ENCODE measurements at places on chromosomes 7 and 10.

DNA sequence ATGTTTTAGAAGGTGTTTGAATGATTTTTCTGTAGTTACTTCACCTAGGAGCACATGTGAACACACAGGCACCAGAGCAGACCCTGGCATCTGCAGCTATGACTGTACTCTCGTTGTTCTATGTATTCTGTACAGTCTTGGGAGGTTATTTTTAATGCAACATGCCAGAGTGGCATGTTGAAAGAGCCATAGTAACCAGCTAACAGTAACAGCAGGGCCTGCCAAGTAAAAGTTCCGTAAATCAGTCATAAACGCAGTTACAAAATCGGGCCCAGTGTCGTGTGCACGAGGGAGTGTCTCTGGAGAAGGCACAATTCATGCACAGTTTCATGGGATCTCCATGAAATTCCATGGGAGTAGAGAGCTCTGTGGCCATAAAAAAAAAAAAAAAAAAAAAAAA, 108.3 kb upstream of the CDK6 start:
- no peak for DNase-seq

DNA sequence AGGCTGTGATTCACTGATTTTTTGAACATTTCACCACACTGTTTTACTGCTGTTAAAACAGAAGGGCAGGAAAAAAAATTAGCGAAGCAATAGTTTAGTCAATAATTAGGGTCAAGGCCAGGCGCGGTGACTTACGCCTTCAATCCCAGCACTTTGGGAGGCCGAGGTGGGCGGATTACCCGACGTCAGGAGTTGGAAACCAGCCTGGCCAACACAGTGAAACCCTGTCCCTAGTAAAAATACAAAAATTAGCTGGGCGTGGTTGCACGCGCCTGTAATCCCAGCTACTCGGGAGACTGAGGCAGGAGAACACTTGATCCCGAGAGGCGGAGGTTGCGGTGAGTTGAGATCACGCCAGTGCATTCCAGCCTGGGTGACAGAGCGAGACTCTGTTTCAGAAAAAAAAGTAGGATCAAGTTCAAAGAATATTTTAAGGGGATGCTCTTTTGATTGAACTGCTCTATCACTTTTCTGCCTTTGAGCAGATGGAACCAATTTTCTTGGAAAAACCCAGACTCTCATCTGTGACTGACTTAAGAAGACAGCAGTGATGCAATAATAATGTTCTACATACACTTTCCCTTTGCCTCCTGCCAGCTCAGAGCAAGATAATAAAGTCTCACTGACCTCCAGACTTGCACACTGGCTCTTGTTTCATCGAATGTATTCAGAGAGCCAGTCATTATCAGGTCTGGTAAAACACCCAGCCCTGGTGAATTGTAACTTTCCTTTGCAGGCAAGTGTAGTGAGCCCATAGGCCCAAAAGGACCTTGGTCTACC, 1.6 kb upstream of the PPA1 start:
- DNase-seq: peak; percentile 32

DNA sequence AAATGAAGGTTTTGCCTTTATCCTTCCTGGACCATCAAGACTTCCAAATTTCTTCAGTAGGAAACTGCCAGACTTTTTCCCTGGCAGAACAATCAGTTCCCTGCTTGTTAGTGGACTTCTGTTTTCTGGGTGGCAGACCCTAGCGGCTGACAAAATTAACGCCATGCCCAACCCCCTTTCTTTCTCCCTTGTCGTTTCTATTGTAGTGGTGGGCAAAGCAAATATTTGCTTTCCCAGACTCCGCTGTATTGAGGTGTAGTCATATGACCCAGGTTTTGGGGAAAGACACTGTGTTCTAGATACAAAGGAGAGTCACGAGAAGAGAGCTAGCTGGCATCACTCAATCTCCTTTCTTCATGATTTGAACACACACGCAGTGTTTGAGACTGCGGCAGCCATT, 7.7 kb downstream of the PON2 start:
- DNase-seq: no peak

DNA sequence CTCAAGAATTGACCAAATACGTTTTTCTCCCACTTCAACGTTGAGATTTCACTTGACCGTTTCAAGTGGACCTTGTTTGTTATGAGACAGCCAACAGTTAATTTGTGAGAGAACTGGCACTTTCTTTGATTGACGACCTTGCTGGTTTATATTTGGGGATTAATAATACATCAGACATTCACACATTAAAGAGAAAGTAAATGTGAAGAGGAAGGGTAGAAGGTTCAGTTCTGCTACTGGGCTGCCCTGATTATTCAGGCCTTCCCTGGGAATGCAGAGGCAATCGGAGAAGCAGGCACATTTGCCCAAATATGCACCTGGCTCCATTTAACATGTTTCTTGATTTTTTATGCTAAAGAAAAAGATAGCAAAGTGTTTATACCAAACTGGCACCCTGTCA, 114.1 kb downstream of the POU6F2 start:
- DNase-seq: no peak

- DNase-seq: no peak
Observed at GRCh38 chr7:1229202-1229947, 3.3 kb upstream of the UNCX start.

DNA sequence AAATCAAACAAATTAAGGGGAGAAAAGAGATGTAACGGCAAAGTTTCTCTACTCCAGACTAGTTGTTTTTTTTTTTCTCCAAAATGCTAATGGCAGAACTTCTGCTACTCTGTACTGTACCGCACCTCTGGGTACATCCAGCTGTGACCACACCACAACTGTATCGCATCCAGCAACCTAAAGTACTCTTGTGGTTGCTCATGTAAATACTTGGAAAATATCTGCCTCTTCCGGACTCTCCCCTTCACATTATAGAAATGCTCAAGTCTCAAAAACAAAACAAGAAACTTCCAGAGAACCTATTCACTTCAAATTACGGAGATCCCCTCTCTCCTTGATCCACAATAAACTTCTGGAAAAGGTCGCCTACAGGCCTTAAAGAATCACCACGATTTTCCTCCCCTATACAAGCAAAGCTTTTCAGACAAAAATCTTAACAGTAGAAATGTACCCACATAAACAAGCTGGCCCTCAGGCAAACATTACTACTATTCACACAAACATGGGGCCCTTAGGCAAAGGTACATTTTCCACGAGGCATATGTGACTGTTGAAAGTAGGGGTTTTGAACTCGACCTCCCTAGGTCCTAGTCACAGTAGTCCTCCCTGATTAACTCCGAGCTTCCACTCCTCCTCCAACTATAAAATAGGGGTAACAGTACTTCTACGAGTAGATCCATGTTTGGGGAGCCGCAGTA, 222.9 kb upstream of the MKLN1 start:
- DNase-seq: no peak

GRCh38 chr10:106836933-106837663, 327.4 kb downstream of the SORCS1 start:
- peak; percentile 78 for DNase-seq

DNA sequence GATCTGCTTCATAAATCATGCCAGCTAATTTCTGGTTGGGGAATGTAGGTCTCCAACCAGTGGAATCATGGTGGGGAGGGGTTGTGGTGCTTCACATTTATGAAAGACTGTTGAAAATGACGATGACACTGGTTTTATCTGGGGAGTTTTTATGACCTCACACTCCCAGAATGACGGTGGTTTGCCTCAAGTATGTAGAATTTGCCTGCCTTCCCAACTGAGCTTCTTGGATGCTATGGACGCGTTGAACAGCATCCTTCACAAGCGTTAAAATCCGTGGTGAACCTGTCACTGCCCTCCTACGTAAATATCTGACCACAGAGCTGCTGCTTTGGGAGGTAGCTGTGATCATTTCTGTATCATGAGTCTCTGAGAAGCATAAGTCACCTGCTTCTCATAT, 3.3 kb downstream of the INSYN2A start:
- no peak for DNase-seq

GRCh38 chr7:102390697-102391484, 5.3 kb upstream of the PRKRIP1 start:
- DNase-seq: peak; percentile 77

DNA sequence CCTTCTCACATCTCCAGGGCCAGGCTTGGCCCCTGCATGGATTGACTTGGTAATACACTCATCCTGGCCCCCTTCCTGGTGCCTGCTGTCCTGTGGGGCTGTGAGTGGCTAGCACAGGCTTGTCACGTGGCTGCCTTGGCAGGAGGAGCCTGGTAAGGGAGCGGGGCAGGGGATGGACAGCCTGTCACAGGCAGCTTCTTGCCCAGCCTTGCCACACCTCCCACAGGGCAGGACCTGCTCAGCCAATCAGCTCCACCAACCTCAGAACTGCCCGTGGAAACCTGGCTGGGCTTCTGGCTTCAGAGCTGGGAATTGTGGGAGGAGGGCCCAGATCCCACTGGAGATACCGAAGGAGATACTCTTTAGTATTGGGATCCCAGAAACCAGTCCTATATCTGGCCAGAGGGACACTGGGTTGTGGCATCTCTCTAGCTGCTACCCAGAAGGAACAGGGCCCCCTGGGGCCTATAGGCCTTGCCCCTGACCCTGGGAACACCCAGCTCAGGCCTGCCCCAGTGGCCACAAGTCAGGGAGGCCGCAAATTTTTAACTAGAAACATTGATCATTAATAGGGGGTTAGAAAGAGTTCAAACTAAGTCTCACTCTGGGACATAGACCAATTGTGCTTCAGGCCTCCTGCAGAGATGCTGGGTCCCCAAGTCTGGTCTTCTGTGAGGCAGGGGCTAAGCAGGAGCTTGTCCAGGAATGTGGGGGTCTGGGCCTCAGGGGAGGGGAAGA, at the start of gene HOGA1:
HOGA1 (plus strand) TSS at position 330 of the 738 bp plus-strand sequence; CDS start at position 645, 315 bp downstream.
- DNase-seq: no peak

- DNase-seq: no peak
Observed at GRCh38 chr7:43844257-43844656, 25.1 kb downstream of the MRPS24 start.

DNA sequence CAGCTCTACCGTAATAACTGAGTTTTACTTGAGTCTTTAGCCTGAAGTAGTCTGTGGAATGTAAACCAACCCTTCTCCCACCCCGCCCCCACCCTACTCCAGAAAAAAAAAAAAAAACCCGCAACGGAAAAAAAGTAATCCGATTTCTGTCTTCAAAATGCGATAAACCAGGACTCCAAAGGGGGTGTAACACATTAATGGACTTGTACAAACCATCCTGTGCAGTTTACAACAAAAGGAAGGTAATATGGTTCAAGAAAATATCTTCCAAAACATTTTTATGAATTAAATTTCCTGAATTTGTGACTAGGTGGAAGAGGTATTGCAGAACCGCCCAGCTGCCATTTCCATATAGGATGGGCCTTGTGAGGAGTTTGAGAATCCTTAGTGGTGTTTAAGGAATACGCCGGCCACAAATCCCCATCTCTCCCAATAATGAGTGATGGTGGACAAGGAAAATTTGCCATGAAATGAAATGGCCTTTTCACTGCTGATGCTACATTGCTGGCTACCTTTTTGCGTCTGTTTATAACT, 10.6 kb downstream of the SKIDA1 start:
- no peak for DNase-seq

- DNase-seq: no peak
Observed at GRCh38 chr7:16465469-16466361, at the start of gene SOSTDC1. Gene SOSTDC1, minus strand, starts transcription at chr7:16465738. Its CDS starts 70 bp downstream, at chr7:16465668.

DNA sequence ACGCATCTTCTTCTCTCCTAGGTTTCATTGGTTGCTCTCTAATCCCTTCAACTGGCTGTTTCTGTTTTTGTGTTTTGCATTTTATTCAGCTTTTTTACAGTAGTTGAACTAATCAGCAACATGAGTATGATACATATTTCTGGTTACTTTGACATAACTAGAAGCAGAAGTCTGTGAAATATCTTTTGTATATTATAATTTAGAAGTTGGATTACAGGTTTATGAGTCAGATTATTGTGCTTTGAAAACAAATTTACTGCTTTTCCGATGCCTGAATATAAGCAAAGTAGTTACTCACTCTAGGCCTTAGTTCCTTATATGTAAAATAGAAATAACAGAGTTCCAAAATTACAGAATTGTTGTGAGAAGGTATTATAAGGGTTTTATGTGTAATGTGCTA, 96.2 kb upstream of the MEOX2 start:
- DNase-seq: no peak

GRCh38 chr7:7254319-7254718, 72.0 kb downstream of the C1GALT1 start:
- DNase-seq: no peak

DNA sequence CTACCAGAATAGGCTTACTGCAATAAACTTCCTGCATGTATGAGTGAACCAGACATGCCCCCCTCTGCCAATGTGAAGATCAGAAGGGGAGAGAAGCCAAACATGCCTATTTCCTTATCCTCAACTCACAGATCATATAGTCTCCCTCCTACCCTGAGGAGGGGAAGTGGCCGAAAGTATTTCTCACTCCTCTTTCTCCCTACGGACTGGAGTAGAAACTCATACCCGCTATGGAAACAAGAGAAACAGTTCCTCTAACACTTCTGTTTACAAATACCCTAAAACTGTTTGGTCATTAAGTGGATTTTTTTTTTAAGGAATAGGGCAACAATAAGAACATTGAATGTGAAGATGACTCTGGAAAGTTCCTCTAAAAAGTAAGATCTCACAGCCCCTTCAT, 31.4 kb downstream of the CCNJ start:
- DNase-seq: no peak

- no peak for DNase-seq
Observed at GRCh38 chr10:75352650-75353049, 48.9 kb downstream of the ZNF503 start.

DNA sequence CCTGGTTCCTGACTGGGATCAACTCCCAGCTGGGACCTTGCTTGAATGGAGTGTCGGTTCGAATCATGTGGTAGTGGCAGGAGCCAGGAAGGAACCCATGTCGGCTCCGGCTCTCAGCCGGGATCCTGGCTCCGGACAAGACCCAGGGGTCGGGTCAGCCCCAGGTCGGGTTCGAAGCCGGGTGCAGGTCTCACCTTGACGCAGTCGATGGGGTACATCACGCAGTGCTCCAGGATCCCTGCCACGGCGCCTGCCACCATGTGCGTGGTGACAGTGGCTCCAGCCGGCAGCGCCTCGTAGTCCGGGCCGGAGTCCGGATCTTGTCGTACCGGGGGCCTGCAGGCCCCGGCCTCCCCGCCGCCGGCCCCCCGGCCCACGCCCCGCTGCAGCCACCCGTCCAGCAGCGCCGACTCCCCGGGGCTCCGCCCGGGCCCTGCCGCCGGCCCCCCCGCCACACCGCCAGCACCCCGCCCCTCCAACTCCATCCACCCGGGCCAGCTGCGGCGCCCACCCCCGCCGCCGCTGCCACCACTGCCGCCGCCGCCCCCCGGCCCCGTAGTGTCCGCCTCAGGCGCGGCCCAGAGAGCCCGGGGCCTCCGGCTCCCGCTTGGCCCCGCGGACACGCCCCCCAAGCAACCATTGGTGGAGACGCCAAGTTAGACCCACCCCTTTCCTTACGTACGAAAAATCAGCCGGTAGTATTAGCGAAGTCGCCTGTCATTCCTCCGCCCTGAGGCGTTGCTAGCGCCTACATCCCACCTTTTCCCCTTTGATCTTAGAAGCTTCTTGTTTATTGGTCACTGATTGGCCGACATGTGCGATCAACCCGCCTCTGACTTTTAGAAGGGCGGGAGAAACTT, at the start of gene SLC25A28:
SLC25A28 (minus strand) TSS at position 589 of the 860 bp plus-strand sequence; CDS start at position 485, 104 bp downstream.
- peak; percentile 97 for DNase-seq
